ENCODE measurements at places on chromosomes 5 and 9.

DNA sequence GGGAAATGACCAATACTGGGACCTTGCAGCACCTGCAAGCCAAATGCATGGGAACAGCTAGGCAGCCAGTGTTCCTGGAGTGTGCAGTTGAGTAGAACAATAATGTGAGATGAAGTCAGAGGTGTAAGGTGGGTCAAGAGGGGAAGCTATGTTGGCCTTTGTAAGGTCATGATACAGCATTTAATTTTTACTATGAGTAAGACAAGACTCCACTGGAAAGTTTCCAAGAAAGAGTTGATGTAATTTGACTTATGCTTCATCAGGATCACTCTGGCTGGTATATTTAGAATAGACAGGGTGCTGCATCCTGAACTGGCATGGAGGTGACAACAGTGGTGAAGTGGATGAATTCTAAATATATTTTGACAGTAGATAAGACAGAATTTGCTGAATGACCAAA, 744.8 kb downstream of the KCTD16 start:
- DNase-seq, result no peak

GRCh38 chr5:159301466-159301865, 28.8 kb downstream of the IL12B start:
- peak; percentile 35 for DNase-seq

GRCh38 chr9:127567730-127568617, 44.1 kb upstream of the STXBP1 start:
- no peak for DNase-seq

GRCh38 chr9:68697851-68698250, 7.2 kb upstream of the PIP5K1B start:
- no peak for DNase-seq

GRCh38 chr5:18975624-18976023, 1012.4 kb downstream of the CDH18 start:
- DNase-seq, result peak; percentile 29

DNA sequence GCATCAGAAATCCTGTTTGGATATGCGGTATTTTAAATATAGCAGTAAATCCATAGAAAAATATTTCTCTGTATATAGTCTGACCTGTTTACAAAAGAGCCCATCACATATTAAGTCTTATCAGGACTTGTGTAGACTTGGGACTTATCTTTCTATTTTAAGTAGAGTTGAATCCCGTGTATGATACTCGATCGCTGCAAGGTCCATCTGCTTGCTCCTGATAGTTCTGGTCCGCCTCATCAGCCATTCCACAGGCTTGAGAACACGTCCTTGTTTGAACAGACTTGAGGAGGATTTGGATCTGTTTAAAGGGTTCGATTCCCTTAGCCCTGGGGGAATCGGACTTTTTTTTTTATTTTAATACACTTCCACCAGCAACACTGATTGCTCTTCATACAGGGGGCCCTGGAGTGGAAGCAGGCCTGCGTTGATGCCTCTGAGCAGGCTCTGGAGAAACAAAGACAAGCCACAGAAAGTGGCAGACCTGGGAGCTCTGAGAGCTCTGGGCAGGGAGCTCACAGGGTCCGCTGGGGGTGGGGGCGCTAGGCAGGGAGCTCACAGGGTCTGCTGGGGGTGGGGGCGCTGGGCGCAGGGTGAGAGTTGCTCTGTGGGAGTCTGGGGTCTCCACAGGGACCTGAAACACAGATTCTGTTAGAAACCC, 112.2 kb downstream of the MVB12B start:
- DNase-seq, result no peak

DNA sequence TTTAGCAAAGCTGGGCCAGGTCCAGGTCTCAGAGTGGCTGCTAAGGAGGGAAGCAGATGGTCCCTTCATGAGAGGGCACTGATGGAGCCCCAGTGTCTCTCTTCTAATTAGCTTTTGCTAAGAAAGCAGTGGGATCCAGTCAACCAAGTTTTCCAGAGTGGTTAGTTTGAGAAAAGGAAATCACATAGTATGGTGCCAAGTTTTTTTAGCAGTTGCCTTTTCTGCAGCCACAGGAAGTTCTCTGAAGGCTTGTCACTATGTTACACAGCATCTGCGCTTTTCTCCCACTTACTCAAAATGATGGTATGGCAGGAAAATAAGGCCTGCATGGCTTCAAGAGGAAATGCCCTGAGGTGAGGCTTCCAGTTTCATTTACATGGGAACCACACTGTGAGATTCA, 331.5 kb upstream of the ZNF462 start:
- no peak for DNase-seq

DNA sequence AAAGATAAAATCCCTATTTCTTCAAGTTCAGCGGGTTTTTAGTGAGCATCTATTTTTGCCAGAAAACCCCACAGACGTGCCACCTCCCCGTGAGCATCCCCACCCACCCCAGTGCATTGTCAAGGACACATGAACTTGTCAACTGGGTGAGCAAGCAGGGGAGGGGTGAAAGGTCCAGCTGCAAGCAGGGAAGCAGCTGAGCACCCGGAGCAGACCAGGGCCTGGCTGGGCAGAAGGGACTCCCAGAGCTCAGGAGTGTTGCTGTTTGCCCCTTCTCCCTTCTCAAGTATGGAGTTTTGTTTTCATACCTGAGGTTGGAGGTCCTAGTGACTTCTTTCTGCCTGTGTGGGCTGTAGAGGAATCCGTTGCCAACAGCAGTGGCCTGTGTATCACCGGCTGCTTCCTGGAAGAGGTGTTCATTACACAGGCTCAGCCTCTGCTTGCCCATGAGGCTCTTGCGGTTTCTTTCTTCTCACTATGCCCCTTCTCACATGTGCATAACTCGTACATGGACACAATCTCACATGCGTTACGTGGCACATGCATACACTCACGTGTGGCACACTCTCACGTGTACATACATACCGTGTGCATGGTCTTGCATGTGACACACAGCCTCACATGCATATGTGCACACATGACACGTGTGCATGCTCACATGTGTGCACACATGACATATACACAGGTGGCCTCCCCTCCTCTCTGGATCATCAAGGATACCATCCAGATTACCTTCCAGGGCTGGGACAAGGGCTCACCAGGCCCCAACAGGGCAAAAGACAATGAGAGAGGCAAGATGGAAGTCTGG, 126.7 kb downstream of the MVB12B start:
- no peak for DNase-seq

DNA sequence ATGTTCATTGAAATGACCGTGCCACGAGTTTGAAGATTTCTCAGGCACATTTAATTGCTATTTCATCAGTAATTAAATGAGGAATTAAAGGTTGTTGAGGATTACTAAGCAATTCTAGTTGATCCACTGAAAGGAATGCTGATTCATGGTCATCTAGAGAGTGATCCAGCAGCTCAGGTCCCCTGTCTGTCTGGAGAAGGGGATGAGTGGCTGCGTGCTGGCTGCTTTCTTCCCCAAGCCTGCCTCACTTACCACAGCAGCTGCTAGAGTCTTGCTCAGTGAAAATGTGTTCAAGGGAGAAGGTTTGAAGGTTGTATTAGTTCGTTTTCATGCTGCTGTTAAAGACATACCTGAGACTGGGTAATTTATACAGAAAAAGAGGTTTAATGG, 7.8 kb upstream of the TGFBI start:
- no peak for DNase-seq

- DNase-seq, result no peak
Measured at GRCh38 chr5:109370343-109370742, 39.4 kb downstream of the PJA2 start.

DNA sequence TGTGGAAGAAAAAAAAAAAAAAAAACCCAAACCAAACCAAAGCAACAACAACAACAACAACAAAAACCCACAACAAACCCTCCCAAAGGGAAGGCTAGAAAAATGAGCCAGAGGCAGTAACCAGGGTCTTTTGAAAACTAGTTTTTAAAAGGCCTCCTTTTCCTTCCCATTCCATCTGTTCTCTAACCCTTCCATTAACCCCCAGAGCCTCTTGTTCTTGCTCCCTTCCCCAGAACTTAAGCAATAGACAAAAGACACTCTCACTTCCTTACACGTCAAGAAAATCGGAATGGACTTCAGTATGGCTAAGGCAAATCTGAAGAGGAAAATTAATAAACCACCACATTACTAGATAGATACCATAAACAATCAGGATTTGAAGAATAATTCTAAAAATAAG, 292.8 kb downstream of the ARL15 start:
- no peak for DNase-seq

- DNase-seq, result no peak
Measured at GRCh38 chr5:10268100-10268499, 18.0 kb downstream of the CCT5 start.

DNA sequence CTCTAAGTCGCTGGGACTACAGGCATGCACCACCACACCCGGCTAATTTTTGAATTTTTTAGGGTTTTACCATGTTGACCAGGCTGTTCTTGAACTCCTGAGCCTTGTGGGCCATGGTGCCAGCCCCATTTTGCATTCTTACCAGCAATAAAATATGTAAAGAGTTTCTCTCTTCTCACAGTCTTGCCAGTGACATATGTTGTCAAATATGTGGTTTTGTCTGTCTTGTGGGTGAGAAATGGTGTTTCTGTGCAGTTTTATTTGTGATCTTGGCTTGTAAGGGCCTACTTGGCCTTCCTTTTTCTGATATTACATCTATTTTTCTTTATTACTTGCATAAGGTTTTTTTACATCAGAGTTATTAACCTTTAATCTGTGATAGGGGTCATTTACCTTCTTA, 47.1 kb downstream of the SPIN1 start:
- no peak for DNase-seq

DNA sequence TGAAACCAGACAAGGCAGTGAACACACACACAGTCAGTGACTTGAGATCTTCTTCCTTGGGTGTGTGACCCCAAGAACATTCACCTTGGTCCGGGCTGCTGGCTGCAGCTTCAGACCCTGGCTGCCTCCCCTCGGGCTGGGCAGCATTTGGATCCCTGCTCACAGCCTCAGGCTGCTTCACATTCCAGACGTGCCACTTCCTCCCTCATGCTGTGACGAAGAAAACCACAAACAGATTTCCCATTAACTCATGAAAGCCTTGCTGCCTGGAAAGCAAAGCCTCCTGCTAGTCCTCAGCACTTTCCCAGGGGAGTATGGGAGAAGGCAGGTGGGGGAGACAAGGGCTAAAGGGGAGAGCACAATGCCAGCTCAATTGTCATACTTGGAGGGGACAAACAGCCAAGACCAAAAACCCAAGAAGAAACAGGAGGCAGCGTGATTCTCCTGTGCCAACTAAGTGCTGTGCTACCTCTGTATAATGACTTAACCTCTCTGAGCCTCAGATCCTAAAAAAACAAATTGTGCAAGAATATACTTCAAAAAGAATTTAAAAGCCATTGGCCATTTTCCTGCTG, 594.6 kb upstream of the BRINP1 start:
- DNase-seq, result peak; percentile 89

GRCh38 chr9:129619787-129620668, 873 bp downstream of the C9orf50 start:
- no peak for DNase-seq

GRCh38 chr9:122978601-122979000, 37.8 kb downstream of the RABGAP1 start:
- no peak for DNase-seq

DNA sequence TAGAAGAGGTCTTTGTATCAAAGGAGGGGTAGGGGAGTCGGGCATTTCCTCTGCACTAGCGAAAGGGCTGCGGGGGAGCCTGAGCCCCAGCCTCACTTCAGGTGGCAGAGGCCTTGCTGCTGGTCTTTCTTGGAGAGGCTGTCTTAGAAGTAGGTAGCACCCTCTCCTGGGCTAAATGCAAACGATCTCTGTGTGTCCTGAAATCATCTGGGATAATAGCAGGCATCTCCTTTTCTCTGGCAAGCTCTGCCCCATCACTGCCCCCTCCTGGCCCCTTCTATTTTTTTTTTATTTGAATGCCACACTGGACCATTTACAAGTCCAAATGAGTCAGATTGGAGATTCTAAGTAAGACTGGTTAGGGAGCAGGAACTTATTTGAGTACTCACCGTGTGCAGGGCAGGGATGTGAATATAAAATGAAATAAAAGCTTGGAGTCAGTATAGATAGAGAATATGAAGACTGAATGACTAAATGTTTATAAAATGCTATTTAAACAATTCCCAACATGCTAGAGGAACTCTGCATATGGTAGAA, 137.1 kb downstream of the FGF1 start:
- DNase-seq, result peak; percentile 98

- DNase-seq, result peak; percentile 64
Measured at GRCh38 chr9:121609822-121610637, 41.4 kb upstream of the DAB2IP start.

DNA sequence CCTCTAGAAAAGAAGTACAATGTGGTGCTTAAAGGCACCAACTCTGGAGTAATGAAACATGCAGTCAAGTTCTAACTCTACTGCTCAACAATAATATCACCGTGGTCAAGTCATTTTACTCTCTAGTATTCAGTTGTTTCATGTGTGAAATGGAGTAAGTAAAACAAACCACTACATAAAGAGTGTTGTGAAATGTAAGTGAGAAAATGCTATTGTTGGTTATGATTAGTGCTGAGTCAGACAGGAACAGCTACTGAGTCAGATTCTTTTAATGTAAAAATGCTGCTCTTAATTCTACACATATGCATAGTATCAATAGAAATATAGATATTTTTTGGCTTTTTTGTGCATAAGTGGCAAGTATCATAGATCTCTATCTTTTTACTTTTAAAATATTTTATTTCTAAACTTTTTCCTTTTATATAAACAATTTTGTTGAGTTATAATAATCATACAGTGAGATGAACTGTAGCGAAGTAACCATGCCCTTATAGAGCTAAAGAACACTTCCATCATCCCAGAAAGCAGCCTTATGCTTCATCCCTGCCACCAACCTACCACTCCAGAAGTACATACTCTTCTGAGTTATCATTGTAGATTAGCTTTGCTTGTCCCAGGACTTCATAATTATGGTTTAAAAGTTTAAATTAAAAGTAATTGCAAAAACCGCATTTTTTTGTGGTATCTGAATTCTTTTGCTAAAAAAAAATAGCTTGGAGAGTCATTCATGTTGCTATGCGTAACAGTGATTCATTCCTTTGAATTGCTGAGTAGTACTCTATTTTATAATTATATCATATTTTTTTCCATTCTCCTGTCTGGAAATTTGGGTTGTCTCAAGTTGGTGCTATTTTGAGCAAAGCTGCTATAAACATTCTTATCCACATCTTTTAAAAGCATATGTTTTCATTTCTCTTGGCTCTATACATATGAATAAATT, 548.2 kb upstream of the CLINT1 start:
- peak; percentile 76 for DNase-seq

- DNase-seq, result no peak
Measured at GRCh38 chr9:127808347-127809001, 5.8 kb downstream of the FPGS start.

- DNase-seq, result no peak
Measured at GRCh38 chr5:16805486-16805885, 130.6 kb downstream of the MYO10 start.

DNA sequence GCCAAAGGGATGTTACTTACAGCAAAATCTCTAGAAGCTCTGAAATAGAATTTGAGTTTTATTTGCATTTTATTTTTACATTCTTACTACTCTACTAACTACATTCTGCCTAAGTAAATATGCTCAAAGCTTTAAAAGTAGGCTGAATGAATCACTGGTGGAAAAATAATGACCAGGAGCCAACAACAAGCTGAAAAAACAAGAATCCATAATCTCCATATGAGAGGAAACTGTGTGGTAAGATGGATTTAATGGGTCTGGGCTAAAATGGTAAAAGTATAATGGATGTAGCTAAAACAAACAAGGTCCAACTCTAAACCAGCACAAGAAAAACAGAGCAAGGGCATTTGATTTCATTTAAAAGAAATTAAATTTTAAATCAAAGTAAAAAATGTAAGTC, 525.8 kb upstream of the FTMT start:
- peak; percentile 69 for DNase-seq

Data from astrocyte of the spinal cord (primary cell).